ENCODE measurements at places on chromosomes 7 and 10. TPM values are rescaled to one million over a fixed set of nuclear protein-coding genes. Genes with fewer than 3 reads are reported as not detected.

GRCh38 chr7:74656441-74656836 is 1.1 kb upstream of the GTF2I start:
- peak; percentile 65 for DNase-seq

DNA sequence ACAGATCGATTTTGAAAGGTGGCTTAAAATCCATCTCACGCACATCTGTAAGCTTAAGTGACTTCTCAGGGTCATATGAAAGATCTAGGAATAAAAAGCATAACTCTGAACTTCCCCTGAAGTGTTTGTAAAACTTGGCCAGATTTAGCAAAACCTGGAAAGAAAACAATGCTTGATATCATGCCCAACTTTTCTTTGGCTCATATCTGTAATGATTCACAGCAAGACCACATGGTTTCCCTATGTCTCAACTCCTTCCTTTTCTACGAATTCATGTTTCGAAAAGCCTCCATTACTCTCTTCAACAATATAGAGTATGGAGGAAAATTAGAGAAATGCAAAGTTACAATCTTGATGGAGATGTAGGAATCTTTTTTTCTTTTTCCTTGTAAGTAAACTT is 20.1 kb upstream of the CABCOCO1 start:
- DNase-seq: no peak

- DNase-seq: peak; percentile 20
Measured at GRCh38 chr7:92835851-92836488, 403 bp downstream of the CDK6 start.

The ACBD5 gene
- total RNA-seq: 49.7 TPM

- no peak for DNase-seq
Measured at GRCh38 chr7:147653456-147653855, 937.1 kb upstream of the C7orf33 start.

GRCh38 chr10:124217906-124218804 is 124.8 kb upstream of the CHST15 start:
- DNase-seq: no peak

The PSTK gene
- total RNA-seq: 9.8 TPM

The FAM13C gene
- total RNA-seq: 20.8 TPM

- no peak for DNase-seq
Measured at GRCh38 chr7:88201305-88201704, 18.5 kb downstream of the SRI start.

The VIPR2 gene
- 0.41 TPM for total RNA-seq

The UTF1 gene
- not detected for total RNA-seq
